ENCODE measurements at places on chromosomes 5 and 9.

GRCh38 chr9:76873821-76874220 is 32.1 kb downstream of the PRUNE2 start:
- no peak for DNase-seq

DNA sequence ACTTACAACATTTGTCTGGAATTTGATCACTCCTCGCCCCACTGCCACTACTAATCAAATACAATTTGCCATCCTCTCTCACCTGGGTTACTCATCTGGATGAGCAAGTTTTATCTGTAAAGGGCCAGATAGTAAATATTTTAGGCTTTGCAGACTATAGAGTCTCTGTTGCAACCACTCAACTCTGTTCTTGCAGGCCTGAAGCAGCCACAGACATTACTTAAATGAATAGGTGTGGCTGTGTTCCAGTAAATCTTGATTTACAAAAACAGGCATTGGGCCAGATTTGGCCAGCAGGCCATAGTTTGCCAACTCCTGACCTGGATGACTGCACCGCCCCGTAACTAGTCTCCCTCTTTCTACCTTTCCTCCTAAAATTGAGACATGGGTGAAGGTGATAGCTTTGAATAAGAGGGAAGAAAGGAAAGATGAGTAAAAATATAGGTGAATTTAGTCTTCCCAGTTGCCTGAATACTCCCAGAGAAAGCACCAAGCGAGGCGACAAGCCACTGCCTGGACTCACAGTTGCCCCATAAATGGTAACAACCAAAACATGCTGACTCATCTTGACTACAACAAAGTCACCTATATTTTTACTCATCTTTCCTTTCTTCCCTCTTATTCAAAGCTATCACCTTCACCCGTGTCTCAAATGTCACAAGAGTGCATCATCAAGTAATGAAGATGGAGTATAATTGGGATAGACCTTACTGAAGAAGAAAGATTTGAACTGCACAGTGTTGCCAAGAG is 32.5 kb upstream of the SCAMP1 start:
- no peak for DNase-seq

DNA sequence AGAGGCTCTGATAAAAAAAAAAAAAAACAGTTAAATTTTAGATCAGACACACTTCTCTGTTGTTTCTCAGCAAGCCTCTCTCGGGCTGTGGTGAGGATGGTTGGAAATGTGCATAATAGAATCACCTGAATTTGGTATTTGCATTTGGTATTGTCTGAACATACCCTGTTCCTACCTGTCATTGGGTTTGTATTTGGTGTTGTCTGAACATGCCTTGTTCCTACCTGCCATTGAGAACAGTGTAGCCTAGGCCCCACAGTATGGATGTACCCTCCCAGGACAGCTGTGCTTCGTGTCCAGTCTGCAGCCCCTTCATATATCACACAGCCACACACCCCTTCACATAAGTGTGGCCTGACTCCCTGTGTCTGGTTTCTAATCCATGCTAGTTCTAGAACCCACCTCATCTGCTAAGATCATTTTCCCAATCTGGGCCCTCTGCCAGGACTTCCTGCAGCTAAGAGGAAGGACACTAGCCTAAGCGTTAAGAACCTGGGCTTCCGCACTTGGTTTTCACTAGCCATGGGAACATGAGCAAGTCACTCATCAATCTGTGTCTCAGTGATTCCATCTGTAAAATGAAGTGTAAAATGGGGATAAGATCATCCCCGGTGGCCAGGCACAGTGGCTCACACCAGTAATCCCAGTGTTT is 49.2 kb downstream of the ITGA2 start:
- peak; percentile 23 for DNase-seq

GRCh38 chr5:34639852-34640626 is 16.1 kb upstream of the RAI14 start:
- DNase-seq = no peak

DNA sequence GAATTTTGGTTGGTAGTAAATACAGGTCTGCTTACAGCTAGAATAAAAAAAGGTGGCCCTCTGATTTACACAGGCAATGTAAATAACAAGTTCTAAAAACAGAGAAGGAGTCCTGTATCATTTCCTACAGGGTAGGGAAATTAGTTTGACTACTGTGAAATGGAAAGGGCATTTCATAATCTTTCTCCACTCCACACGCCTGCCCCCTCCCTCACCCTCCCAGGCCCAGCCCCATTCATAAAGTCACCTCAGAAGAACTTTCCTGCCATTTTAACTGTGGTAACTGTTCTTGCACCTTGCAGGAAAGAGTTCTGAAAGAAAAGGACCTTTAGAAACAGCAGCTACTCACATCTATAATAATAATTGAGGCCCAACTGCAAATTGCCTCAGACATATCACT is 69.7 kb downstream of the MEF2C start:
- DNase-seq = peak; percentile 34

DNA sequence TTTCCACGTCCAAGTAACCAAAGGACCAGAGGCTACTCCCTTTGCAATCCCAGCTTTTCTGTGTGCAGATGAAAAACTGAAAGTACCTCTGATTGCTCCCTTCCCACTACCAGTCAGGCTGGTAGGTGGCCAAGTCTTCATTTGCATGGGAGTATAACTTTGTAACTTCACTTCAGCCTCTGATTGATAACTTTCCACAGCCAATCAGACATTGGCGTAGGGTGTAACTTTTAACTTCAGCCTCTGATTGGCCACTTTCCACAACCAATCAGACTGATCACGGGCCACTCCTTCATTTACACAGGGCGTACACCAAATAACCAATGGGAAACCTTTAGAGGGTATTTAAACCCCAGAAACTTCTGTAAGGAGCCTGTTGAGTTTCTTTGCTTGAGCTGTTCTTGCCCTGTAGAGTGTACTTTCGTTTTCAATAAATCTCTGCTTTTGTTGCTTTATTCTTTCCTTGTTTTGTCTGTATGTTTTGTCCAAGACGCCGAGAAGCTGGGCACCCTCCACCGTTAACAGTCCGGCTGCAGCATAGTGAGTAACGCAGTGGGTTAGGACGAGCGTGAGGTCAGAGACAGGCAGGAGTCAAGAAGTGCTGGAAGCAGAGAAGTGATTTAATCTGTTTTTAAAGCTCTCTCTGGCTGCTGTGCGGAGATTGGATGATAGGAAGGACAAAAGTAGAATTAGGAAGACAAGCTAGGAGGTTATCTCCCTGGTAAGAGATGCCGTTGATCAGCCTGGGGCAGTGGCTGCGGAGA is 3.5 kb upstream of the EXOSC2 start:
- no peak for DNase-seq

- DNase-seq = no peak
Measured at GRCh38 chr5:859798-860296, 9.1 kb upstream of the ZDHHC11 start.

GRCh38 chr9:109815366-109815947 is 35.5 kb downstream of the PALM2AKAP2 start:
- DNase-seq = no peak

DNA sequence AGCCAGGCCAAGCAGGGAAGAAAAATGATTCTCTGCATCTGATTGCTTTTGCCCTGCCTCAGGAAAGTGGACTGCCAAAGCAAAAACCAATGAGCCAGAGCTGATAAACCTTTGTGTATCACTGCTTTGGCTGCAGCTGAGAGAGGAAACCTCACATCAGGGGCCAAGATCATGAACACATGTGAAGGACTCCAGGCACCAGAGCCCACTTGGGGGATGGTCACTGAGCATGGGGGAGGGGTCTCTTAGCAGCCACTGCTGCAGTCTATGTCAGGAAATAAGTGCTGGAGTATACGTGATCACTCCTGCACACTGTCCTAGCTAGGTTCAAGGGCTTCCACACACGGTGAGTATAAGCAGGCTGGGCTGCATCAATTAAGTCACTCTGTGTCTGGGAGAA is 229.9 kb downstream of the SPOCK1 start:
- no peak for DNase-seq

DNA sequence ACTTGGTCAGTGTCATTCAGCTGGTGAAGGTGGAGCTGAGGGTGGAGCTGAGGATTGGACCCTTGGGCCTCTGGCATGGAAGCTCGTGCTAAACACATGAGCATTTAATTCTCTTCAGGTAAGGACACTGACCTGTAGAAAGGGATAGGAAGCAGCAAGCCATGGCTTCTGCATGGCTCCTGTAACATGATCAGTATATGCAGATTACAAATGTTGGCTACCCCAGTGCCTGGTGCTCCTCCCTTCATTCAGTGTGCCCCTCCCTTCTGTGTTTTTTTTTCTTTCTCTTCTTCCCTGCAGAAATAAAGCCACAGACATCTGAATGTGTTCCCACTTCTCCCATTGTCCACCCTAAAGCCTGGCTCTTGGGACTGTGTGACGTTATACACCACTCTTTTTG is 52.9 kb downstream of the ARHGAP26 start:
- DNase-seq = no peak

DNA sequence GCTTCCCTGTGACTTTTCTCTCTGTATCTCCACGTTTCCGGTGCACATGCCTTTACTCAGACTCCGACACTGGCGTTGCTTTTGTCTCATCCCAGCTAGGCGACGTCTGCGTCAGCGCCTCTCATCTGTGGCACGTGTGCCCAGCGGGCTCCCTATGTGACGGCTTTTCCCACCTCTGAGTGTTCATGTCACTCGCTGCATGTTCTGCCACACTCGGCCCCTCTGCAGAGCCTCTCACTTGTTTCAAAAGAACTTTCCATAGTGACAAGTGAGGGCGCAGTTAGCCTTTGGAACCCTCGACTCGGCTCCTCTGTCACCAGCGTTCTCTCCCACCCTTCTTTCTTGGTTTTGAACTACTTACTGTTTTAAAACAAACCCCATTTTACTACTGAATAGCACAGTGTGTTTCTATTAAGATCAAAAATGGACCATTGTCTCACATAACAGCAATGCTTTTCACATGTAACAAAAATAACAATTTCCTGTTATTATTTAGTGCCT is 113.4 kb upstream of the CACNA1B start:
- no peak for DNase-seq

GRCh38 chr5:2901511-2901910 is 150.0 kb upstream of the IRX2 start:
- DNase-seq = no peak

DNA sequence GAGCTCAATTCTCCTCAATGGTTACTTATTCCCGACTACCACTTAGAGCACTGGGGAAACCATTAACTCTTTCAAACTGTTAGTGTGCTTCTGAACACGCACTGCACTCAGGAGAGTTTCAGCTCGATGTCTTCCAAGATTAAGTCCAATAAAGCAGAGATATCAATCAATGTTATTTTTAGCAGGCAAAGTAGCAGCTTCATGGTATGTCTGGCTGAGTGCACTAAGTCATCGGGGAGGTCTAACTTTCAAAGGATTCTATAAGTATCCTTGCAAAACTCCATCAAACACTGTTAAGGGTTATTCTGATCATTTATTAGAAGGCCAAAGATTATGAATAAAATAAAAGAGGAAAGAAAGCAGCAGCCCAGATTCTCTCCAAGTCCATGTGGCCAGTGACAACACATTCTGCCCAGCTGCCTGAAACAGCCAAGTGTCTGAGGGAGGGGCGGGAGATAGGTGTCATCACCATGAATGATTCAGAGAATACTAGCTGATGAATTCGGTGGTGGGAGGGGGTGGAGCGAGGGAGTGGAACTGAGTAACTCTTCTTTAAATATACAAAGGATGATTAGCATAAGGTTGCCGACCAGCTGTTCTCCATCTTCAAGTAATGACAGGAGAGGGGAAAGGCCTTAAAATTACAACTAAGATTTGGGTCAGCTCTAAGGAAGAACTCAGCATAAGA is 21.3 kb downstream of the NREP start:
- DNase-seq = peak; percentile 44

- no peak for DNase-seq
Measured at GRCh38 chr9:23537192-23538066, 288.6 kb downstream of the ELAVL2 start.

- DNase-seq = peak; percentile 82
Measured at GRCh38 chr9:68505681-68506409, 34.8 kb downstream of the TMEM252 start.

GRCh38 chr9:95477885-95478284 is 38.9 kb downstream of the PTCH1 start:
- DNase-seq = no peak

- DNase-seq = no peak
Measured at GRCh38 chr5:98568336-98568735, 205.1 kb upstream of the RGMB start.

DNA sequence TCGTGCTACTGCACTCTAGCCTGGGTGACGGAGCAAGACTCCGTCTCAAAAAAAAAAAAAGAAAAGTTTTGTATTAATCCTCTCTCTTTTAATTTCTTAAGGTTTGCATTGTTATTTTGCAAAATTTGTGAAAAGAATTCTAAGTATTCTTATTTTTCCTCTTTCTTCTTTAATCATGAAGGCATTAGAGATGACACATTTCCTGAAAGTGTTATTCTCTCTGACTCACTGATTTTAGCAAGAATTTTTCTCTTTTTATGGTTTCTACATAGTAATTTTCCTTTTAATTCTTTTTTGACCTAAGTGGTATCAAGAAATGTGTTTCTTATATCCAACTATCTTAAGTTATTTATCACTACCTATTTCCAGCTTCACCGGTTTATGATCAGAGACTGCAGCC is 78.0 kb downstream of the NSUN2 start:
- no peak for DNase-seq

DNA sequence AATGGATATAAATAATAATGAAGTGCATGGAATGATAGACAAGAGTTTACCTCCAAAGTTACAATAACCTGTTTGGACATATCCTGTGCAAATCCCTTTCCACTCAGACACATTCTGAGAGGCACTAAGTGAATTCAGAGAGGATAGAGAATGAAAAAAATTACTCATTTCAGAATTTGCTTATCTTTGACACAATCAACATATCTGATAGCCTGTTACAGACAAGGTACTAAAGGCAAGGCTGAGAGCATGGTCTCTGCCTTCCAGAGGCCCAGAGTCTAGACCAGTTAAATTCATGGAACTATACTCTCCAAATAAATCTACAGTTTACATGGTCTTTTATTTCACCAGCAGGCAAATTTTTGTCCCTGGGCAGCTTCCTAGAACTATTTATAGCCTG is 371.8 kb upstream of the PTGER4 start:
- no peak for DNase-seq

- DNase-seq = peak; percentile 12
Measured at GRCh38 chr5:173327084-173327947, 898 bp downstream of the STC2 start.

DNA sequence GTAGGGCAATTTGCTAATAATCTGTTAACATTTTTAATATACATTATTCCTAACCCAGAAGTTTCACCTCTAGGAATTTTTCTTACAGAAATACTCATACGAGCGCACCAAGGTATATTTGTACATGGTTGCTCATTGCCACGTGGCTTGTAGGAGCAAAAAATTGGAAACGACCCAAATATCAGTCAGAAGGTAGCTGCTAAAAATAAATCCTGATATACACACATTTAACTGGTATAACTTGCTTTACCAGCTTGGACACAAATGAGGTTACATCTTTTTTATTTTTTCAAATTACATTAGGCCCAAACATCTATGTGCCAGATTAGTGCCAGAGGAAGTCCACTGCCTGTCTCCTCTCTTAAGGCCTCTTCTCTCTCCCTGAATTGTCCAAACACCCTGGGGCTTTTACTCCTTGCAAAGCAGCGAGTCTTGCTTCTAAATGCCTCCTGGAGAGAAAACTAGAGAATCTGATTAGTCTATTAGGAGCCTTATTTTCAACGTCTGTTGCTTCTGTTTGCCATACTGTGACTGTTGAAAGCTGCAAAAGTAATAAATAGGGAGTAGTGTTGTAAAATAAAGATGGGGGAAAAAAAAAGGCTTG is 92.0 kb upstream of the SSBP2 start:
- DNase-seq = no peak

Data from suppressor macrophage (primary cell).